Ascending aorta (tissue), 2 donors: ENCODE measurements at places on chromosomes 4 and X.

DNA sequence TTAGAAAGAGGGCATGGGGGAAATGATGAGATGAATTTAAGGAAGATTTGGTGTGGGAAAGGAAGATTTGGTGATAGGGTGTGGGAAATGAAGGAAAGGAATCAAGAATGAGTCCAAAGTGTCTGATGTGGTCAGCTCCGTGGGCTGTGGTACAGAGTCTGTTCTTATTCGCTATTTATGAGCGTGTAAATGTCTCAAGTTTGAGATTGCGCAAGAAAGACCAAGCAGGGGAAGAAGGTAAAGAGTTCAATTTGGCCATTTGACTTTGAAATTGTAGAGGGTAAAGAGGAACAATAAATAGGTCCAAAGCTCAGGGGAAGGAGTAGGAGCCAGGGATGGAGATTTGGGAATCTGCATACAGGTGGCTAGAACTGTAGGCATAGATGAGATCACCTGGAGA, 11.3 kb upstream of the SMS start:
- DNase-seq = no peak

- no peak for DNase-seq
These were observed 328.6 kb upstream of the ARX start for GRCh38 chrX:25344161-25344936.

DNA sequence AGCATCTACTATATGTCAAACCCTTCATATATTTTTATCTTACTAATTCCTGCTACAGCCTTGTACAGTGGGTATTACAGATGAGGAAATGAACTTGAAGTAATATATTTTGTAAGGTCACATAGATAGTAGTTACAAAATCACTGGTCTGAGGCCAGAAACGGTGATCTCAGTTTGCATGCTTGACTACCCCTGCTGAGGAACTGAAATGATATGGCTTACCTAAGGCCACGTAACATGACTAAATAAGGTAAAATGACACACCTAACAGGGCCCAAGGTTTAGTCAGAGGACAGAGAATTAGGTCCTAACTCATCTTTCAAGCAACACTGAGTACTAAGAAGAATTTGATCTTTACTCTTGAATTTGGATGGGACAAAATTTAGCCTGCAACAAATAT, 1.5 kb upstream of the COMMD8 start:
- no peak for DNase-seq

- no peak for DNase-seq
These were observed 159.1 kb upstream of the KIT start for GRCh38 chr4:54498661-54499111.

DNA sequence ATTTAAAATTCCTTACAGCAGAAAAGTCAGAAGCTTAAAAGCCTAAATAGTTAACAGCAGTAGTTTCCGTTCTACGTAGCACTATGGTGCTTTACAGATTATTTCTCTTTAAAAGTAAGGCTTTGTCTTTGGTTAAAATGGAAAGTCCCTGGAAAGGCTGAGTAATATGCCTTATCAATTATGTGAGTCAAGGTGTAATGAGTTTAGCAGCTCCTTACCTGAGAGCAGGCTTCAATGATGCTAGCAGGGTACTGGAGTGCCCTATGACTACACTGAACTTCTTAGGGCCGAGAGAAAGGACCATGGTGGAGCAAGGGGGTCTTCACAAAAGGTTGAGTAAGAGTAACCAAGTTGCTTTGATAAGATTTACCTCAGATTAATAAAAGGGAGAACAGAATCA, 12.6 kb upstream of the NKX6-1 start:
- DNase-seq = no peak

DNA sequence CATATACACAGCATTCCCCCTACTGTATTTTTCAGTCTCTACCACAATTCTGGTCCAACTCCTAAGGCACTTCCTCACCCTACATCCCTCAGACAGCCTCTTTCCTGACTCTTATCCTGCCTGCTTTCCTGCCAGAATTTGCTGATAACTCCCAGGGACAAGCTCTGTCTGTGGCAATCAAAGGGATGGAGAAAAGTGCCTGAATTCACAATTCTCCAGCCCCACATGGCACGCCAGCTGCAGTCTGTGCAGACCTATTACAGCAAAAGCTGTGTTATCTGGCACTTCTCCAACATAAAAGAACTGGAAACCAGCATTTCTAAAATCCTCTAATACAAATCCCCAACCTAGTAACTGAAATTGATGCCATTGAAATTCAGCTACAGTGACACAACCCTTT, 404.8 kb downstream of the KLHL13 start:
- DNase-seq = no peak

DNA sequence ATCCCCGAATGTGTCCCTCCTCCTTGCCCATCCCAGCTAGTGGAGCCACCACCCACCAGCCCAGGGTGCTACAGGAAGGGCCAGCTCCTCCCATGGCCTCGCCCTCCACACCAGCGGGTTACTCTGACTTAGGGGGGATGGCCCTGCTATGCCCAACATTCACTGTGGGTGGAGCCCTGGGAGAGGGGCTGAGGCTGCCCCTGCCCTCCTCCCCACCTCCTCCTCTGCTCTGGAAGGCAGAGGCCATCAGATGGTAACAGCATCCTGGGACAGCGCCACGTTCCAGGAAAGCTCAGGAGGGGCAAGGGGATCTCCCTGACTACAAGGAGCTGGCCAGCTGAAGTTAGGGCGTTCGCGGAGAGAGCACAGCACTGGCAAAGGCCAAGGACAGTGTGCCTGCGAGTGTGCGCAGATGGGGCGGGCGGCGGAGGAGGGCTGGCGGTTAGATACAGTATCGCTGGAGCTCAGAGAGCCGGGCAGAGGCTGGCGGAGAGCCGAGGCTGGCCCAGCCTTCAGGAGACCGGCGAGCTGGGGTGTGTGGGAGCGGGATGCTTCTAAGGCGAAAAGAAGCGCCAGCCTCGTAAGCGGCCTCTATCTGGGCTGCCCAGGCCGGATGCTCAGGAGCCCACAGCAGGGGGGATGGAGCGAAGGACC, 1.5 kb downstream of the JAKMIP1 start:
- DNase-seq = no peak

DNA sequence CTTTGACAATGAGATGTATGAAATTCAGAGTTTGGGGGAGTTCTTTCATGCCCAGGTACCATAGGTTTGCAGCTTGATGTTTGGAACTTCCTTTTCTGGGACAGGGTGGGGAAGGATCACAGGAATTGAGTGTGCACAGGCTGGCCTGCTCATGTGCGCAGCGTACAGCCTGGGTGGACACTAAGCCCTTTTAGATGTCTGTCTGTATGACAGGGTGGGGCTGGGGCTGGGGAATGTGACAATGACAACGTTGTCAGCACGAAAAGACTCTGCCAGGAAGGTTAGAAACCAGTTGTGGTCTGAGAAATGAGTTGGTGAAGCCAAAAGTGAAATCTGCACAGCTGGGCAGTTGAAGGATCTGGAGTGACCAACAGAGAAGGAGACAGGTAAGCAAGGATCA, 47.4 kb downstream of the WWC2 start:
- no peak for DNase-seq

DNA sequence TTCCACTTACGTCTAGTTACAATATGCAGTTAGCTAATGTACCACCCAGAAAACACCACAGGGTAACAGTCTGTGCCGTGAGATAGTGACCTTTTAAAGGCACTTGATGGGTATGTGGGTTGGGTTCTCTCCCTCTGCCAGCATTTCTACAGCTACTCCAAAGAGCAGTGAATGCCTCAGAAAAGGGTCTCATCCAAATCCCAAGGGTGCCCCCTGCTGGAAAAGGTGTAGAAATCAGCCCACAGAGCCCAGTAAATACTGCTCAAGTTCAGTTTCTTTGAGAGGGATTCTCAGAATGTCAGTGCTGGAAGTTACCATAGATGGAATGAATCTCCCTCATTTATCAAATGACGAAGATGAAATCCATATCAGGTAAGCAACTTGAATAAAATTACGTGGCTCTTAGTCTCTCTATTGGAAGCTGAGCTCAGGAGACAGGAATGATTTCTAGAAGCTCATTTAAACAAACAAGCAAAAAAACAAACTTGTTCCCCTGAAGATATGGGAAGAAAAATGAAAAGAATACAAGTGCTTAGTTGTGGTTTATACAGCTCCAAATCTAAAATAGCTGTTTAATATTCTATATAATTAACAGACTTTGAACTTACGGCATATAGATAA, 9.5 kb downstream of the RNF175 start:
- DNase-seq = peak; percentile 78

- no peak for DNase-seq
These were observed 186.9 kb upstream of the HS3ST1 start for GRCh38 chr4:11615601-11616000.

DNA sequence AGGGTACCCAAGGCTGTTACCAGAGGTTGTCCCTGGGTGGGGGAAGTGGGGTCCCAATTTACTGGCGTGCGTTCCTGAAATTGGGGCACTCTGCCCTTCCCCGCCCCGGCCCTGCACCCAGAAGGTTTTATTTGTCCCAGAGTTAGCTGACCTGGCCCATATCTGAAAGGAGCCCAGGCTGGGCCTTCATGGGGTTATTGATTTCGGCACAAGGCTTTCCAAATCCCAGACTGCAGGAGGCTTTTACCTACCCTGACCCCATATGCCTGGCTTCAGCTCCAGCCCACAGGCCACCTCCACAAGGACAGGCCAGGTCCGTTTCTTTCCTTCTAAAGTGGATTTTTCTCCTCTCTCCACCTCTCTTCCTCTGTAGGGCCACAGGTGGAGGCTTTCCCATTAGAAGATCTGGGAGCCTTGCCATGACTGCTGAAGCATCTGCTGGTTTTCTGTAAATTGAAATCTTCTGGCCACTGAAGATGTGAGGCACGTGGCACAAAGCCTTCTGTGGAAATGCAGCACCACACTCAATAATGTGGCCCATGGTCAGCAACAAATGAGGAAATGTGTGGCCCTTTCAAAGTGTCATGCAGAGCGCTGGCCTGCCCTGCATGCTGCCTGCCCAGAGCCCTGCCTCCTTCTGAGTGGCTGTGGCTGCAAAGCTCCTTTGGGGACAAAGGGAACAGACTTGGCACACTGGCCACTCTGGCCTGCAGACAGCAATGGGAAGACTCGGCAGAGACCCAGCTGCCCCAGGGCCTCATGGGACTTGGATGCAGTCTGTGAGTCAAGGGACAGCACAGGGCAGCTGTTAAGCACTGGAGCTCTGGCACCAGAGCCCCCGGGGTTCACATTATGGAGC, 43.1 kb upstream of the MTM1 start:
- DNase-seq = no peak

DNA sequence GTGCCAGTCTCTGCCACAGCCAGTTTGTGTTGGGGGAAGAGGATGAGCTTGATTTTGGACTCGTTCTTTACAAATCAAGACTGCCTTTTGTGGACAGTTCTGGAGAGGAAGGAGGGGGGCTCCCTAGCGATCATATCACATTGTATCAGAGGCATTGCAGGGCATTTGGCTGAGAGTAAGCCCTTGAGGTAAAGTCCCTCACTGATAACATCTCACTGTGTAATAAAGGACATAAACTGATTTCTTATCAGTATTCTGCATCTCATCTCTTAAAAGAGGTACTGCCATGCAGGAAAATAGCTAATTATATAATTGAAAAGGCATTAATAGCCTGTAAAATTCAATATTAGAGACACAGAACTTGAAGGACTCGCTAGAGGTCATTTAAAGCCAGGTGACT, 6.1 kb upstream of the IGFBP7 start:
- DNase-seq = no peak

DNA sequence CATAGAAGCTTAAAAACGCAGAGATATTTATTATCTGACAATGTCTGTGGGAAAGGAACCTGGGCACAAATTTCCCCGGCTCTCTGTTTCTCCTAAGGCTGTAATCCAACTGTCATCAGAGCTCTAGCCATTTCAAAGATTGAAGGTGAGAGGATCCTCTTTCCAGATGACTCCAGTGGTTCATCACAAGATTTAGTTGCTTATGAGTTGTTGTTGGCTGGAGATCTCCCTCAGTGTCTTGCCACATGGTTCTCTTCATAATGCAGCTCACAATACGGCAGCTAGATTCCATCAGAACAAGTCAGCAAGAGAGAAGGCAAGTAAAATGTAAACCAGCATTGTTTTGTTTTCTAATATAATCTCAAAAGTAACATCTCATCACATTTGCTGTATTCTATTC, 369.4 kb downstream of the GASK1B start:
- no peak for DNase-seq

DNA sequence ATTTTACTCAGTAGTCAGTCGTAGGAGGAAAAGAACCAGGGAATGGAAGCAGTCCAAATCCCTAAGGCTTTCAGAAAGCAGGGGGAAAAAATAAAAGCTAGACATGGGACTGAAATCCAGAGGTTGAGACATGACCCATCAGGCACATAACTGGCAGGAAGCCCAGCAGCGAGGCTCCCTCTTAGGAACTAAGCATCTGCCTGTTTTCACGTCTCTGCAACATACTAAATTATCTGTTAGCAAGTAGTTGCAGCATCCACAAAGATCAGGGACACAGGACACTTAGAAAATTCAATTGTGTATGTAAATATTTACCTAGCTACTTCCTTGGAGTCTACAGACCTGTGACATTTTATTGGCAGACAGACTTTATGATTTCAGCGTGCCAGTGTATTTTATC, 118.0 kb upstream of the EDNRA start:
- no peak for DNase-seq

DNA sequence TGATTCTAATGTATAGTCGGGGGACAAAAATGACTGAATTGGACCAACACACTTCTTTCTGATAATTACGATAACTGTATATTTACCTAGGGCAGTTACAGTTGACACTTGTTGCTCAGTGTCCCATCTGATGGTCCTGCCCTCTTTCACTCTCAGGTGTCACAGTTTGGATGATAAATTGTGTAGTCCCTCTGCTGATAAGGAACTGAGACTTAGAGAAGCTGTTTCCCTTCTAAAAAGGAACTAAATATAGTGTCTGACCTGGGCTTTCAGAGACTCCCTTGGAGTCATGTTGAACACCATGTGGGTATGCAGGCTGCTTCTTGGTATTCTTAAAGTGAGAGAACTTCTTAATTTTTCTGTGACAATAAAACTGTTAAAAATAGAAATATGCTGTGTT, 23.7 kb upstream of the PNPLA4 start:
- no peak for DNase-seq

DNA sequence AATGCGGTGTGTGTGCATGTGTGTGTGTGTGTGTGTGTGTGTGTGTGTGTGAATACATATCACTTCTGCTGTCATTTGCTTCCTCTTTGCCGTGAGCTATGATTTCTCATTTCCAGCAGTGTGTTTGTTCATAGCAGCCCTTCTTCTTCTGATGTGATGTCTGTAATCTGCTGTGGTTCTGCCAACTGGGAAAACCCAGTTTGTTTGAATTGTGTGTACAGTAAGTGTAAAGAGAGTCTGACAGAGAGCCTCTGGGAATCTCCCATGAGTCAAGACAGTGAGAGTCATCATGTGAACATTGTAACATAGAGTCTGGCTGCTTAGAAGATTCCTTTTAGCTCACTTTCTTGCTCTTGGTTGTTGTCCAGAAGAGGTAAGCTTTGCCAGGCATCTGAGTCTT, 8.4 kb upstream of the NWD2 start:
- no peak for DNase-seq

DNA sequence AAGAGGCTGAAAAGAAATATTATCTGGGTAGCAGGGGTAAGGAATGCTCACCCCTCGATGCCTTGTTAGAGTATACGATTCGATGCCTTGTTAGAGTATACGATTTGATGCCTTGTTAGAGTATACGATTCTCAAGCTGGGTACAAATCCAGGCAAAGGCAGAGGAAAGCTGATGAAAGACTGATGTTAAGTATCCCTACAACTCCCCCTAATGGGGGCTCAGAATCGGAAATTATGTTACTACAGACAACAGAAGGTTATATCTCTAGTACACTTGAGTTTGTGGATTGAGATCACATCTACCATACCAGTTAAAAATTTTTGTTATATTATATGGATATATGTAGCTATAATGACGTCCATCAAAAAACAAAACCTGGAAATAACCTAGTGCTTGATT, 4.8 kb downstream of the LRRC66 start:
- no peak for DNase-seq

GRCh38 chrX:38803588-38804431, 2.6 kb downstream of the MID1IP1 start:
- DNase-seq = peak; percentile 90
